Natural killer cell (primary cell): ENCODE measurements at places on chromosomes 13 and 19.

DNA sequence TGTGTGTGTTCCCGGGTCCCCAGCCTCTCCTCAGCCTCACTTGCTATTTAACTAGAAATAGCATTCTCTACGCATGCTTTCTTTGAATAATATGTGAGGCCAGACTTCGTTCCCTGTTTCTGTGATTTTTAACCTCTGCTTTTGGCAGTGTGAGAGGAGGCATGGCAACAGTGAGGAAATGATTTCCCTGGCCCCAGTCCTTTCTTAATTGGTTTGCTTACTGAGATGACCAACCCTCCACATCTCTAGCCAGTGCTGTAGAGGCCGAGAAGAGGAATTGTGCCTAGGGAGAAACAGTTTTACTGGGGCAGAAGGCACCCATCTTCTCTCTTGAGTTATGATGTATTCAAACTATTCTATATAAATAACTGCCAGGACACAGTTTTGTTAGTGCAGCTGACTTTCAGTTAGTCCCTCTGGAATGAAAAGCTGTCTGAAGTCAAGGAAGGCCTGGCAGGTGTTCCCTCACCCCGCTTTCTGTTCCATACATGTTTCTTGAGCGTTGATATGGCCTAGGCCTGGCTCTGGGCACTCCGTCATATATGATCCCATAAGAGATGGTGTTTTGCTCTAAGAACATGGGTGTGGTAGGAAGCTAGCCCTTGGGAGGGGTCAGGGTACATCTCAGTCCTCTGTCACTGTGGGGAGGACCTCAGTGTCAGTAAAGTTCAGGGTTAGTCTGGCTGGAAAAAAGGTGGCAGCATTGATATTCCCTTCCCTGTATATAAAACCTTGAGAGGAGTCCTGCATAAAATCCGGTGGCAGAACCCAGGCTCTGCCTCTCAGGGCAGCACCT, 73.7 kb upstream of the NPAS1 start:
- DNase-seq, result no peak

GRCh38 chr13:71871176-71871754, 4.3 kb upstream of the DACH1 start:
- DNase-seq, result no peak

DNA sequence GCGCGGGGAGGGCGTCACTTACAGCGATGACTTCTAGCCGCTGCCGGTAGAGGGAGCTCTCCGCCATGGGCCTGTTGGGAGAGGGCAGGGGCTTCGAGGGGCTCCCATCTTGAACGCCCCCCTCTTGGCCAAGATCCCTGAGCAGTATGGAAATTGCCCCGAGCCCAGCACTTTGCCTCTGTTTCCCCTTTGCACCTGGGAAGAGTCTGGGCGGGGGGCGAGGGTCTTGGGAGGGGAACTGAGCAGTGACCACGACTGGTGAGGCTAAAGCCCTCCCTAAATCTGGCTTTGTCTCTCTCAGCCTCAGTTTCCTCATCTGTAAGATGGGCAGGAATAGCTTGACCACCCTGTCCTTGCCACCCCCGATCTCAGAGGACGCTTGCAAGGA, 2.8 kb downstream of the PALM3 start:
- DNase-seq, result peak; percentile 46

- DNase-seq, result no peak
Measured at GRCh38 chr19:41296433-41296871, 13.5 kb upstream of the CCDC97 start.

DNA sequence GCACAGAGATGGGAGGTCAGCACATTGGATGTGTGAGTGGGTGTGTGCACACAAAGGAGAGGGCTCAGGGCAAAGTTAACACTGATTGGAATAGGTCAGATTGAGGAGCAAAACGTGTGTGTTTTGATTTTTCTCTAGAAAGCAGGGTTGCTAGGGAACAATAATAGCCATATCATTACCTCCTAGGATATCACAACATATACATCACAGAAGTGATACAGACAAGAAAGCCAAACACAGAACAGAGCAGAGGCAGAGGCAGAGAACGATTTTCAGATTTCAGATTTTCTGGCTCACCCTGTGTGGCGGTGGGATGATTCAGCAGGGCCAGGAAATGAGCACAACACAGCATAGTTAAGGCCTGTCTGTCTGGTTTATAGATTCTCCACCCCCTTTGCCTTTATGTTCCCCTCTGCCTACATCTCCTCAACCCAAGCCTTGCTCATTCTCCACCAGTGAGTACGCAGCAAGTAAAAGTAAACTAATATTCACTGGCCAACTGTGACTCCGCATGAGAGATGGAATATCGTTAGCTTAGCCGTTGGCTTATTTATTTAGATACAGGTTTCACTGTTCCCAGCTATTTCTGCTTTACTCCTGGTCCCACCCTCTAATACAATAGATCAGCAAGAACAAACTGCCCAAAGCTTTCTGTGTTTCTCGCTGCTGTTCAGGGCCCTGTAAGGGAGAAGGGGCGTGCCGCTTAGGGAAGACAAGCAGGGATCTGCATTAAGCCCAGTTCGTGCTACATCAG, 182.7 kb upstream of the TSC22D1 start:
- DNase-seq, result no peak

- DNase-seq, result no peak
Measured at GRCh38 chr13:101700598-101700997, 248.1 kb downstream of the ITGBL1 start.

GRCh38 chr13:112876305-112877000, 92.6 kb upstream of the MCF2L start:
- no peak for DNase-seq
